ENCODE measurements at places on chromosomes 1 and 21. TPM values are rescaled to one million over a fixed set of nuclear protein-coding genes. Genes with fewer than 3 reads are reported as not detected.

The TMEM50A gene
- total RNA-seq: 78.7 TPM

DNA sequence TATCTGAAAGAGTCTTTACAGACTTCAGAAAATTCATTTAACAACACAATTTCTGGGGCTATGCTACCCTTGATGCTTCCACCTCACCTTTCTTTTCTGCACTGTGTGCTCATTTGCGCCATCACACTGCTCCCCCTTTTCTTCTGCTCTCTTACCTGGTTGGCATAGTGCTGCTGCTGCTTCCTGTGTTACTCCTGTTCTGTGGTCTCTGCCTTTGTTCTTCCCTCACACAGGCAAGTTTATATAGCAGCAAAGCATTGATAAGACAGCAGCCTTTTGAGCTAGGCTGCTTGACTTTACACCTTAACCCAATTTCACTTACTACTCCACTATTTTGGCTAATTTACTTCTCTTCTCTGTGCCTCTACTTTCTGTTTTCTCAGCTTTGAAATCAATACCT lies 18.3 kb downstream of the SGIP1 start:
- no peak for DNase-seq

The HHIPL2 gene
- total RNA-seq: 5.8 TPM

The PGBD5 gene
- 2.5 TPM for total RNA-seq

GRCh38 chr1:109163551-109163950 lies 49.6 kb downstream of the ELAPOR1 start:
- no peak for DNase-seq

GRCh38 chr1:29523576-29523975 lies 287.3 kb downstream of the PTPRU start:
- no peak for DNase-seq

The CDC20 gene
- 190 TPM for total RNA-seq
